ENCODE measurements at places on chromosomes 16 and 17. TPM values are rescaled to one million over a fixed set of nuclear protein-coding genes. Genes with fewer than 3 reads are reported as not detected.

The APOBR gene
- 0.48 TPM for total RNA-seq

The CCL16 gene
- not detected for total RNA-seq

The TPPP3 gene
- 8.9 TPM for total RNA-seq

The MYADML2 gene
- 3.5 TPM for total RNA-seq

- DNase-seq = peak; percentile 22
These were observed 7.3 kb downstream of the MAPK8IP3 start for GRCh38 chr16:1713331-1713730.

DNA sequence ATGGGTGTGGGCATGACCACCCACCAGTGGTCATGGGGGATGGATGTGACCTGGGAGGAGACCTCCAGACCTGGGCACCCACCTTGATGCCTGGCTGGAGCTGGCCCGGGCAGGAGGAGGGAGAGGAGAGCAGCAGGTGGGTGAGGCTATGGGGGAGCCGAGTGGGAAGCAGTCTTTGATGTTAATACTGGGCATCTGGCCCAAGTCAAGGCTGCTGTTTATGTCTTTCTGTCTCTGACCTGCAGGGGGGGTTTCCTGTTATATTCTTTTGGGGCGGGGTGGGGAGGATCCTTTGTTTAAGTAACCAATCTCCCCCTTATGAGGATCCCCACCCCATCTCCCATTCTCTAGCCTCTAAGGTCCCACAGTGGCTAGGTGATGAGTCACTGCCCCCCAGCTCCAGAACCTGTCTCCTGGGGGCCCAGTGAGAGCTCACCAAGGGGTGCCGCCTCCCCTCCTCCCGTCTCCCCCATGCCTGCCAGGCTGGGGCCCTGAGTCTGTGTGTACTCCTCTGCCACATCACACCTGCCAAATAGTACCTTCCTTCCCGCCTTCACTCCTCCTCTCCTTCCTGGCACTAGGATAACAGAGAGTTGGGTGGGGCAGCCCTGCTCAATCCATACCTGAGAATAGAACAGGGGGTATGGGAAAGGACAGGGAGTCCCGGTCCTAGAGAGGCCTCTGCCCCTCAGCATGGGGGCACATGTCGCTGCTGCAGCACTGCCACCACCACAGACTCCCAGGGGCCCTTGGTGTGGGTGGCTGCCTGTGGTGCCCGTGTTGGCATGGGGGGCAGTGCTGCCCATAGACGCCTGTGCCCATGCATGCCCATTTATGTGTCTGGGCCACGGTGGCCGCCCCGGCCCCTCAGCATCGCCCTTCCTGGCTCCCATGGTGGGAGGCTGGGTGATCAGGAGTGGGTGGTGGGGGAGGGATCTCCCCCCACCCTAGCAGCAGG lies 7.3 kb downstream of the THRA start:
- DNase-seq = no peak
